ENCODE measurements at places on chromosomes 6 and 20.

- no peaks in the 10 kb centered on the region for H3K27me3 ChIP-seq
- no peaks in the 10 kb centered on the region for H3K36me3 ChIP-seq
- H3K27ac ChIP-seq: no peak overlapping the region
- DNase-seq: no peak
- no peak overlapping the region for H3K4me3 ChIP-seq
- no peaks in the 10 kb centered on the region for H3K4me1 ChIP-seq
These were observed 7.8 kb downstream of the SCGN start for GRCh38 chr6:25659633-25660368.

DNA sequence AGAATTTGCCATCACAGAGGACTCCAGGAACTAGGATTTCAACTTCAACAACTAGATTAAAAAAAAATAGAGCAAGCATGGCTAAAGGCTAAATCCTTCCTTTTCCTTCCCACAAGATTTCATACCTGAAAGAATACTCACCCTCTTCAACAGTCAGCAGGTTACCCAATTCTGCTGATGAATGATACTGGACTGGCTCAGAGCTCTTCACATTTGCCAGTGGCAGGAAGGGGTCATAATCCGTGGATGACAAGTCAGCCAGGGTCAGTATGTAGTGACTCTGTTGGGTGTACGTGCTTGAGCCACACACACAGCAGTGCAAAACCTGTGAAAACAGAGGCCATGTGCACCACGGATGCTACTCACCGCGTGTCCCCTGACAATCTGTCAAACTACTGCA is 152.9 kb downstream of the INSM1 start:
- peaks cover 9% of the 10 kb centered on the region for H3K27me3 ChIP-seq
- peaks cover 8% of the 10 kb centered on the region for H3K4me1 ChIP-seq
- H3K4me3 ChIP-seq: no peak overlapping the region

GRCh38 chr6:36685166-36685924 is 6.8 kb downstream of the CDKN1A start:
- no peak overlapping the region for H3K4me3 ChIP-seq
- no peak for DNase-seq
- H3K36me3 ChIP-seq: no peaks in the 10 kb centered on the region
- peaks cover 2% of the 10 kb centered on the region for H3K27me3 ChIP-seq
- H3K4me1 ChIP-seq: peaks cover 3% of the 10 kb centered on the region

GRCh38 chr20:22861231-22861980 is 173.7 kb upstream of the SSTR4 start:
- no peaks in the 10 kb centered on the region for H3K36me3 ChIP-seq
- H3K4me1 ChIP-seq: no peaks in the 10 kb centered on the region
- H3K27me3 ChIP-seq: peaks cover 3% of the 10 kb centered on the region
- H3K4me3 ChIP-seq: no peak overlapping the region
- H3K27ac ChIP-seq: no peak overlapping the region
- DNase-seq: no peak

DNA sequence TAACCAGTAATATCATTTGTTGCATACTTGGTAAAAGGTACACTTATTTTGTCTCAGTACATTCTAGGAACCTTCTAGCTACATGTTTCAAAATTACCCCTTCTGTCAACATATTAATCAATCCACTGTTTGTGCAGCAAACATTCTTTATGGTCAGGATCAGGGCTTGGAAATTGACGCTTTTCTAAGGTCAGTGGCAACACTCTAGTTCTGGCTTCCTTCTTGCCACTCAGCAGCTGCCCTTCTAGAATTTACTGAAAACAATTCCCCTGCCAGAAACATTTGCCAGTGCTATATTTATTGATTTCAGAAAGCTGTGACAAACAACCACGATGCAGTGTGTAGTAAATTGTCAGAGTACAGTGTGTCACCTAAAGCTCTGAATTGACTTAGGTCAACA is 84.7 kb upstream of the FBXL4 start:
- H3K4me3 ChIP-seq: no peak overlapping the region
- H3K4me1 ChIP-seq: peaks cover 23% of the 10 kb centered on the region
- no peak overlapping the region for H3K27ac ChIP-seq
- H3K27me3 ChIP-seq: no peaks in the 10 kb centered on the region
- H3K36me3 ChIP-seq: peaks cover under 1% of the 10 kb centered on the region

GRCh38 chr6:116175344-116175743 is 49.4 kb upstream of the COL10A1 start:
- no peaks in the 10 kb centered on the region for H3K4me1 ChIP-seq
- no peak overlapping the region for H3K27ac ChIP-seq
- no peak overlapping the region for H3K4me3 ChIP-seq
- H3K27me3 ChIP-seq: no peaks in the 10 kb centered on the region
- H3K36me3 ChIP-seq: peaks cover 9% of the 10 kb centered on the region

- H3K27ac ChIP-seq: no peak overlapping the region
- peaks cover 9% of the 10 kb centered on the region for H3K36me3 ChIP-seq
- H3K27me3 ChIP-seq: no peaks in the 10 kb centered on the region
- H3K4me3 ChIP-seq: no peak overlapping the region
- no peak for DNase-seq
These were observed 91.9 kb upstream of the HSF2 start for GRCh38 chr6:122307577-122307976.

DNA sequence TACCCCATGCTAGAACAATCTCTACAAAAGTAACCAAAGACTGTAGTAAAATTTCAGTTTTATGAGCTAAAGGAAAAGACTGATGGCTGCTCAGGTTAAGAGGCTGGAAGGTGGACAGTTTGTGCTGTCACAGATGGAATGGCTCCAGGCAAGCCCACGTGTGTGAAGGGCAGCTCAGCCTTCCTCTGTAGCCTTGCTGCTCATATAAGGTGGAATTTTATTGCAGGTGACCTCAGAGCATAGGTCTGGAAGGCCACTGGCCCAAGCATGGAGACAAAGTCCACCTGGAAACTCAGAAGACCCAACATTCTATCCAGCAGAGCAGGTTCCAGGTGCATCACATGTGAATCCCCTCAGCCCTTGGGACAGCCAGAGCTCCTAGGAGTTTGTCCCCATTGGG is 53.6 kb downstream of the KAT14 start:
- no peak overlapping the region for H3K4me3 ChIP-seq
- no peaks in the 10 kb centered on the region for H3K27me3 ChIP-seq
- H3K4me1 ChIP-seq: peaks cover 6% of the 10 kb centered on the region
- no peaks in the 10 kb centered on the region for H3K36me3 ChIP-seq
- DNase-seq: no peak

DNA sequence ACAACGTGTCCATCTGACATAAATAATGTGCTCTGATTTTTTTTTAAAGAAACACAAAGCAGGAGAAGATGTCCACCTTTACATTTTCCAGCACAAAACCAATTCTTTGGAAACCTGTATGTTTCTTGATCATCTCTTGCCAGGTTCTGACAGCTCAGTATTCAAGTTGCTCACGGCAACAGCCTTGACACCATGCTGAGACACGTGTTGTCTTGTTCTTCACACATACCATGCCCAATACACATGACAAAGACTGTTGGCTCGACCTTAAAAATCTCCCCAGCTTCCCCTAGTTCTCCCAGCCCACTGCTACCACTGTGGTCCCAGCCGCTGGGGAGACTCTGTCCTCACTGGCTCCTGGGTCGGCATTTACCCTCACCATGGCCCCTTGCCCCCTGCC is 518.9 kb downstream of the PREX1 start:
- H3K4me1 ChIP-seq: no peaks in the 10 kb centered on the region
- H3K27ac ChIP-seq: no peak overlapping the region
- H3K27me3 ChIP-seq: peaks cover 7% of the 10 kb centered on the region
- H3K36me3 ChIP-seq: no peaks in the 10 kb centered on the region
- DNase-seq: no peak

GRCh38 chr6:51926125-51926524 is 161.3 kb downstream of the PKHD1 start:
- H3K4me3 ChIP-seq: no peak overlapping the region
- H3K4me1 ChIP-seq: no peaks in the 10 kb centered on the region
- DNase-seq: no peak
- H3K36me3 ChIP-seq: no peaks in the 10 kb centered on the region

- peaks cover 2% of the 10 kb centered on the region for H3K27me3 ChIP-seq
- DNase-seq: peak; percentile 24
- peaks cover 31% of the 10 kb centered on the region for H3K4me1 ChIP-seq
These were observed 181.5 kb upstream of the TCF21 start for GRCh38 chr6:133707456-133707855.

- peaks cover 25% of the 10 kb centered on the region for H3K4me1 ChIP-seq
- peak overlapping the region; percentile 40 for H3K27ac ChIP-seq
- peak overlapping the region; percentile 52 for H3K4me3 ChIP-seq
- H3K36me3 ChIP-seq: peaks cover 4% of the 10 kb centered on the region
These were observed 26.9 kb downstream of the ANKEF1 start for GRCh38 chr20:10061641-10062040.

- no peak for DNase-seq
- no peak overlapping the region for H3K27ac ChIP-seq
- peaks cover 12% of the 10 kb centered on the region for H3K36me3 ChIP-seq
- no peak overlapping the region for H3K4me3 ChIP-seq
- no peaks in the 10 kb centered on the region for H3K27me3 ChIP-seq
These were observed 66.8 kb downstream of the LMBRD1 start for GRCh38 chr6:69729870-69730449.

DNA sequence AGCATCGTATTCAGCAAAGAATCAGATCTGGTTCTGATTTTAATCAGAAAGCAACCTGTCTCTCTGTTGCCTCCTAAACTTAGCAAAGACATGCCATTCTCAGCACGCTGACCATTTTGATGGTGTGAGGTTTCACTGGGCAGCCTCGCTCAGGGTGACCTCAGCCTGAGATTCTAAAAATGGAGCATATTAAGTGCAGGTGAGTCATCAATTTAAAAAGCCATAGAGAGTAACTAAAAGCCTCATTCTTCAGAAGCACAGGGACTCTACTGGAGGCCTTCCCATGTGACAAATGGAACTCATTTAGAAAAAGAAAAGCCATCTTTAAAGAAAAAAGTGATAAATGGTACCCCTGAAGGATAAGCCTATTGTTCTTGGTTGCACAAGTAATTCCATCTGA is 91.3 kb downstream of the FILIP1 start:
- no peak for DNase-seq
- no peaks in the 10 kb centered on the region for H3K36me3 ChIP-seq
- H3K4me1 ChIP-seq: no peaks in the 10 kb centered on the region
- H3K27ac ChIP-seq: no peak overlapping the region

DNA sequence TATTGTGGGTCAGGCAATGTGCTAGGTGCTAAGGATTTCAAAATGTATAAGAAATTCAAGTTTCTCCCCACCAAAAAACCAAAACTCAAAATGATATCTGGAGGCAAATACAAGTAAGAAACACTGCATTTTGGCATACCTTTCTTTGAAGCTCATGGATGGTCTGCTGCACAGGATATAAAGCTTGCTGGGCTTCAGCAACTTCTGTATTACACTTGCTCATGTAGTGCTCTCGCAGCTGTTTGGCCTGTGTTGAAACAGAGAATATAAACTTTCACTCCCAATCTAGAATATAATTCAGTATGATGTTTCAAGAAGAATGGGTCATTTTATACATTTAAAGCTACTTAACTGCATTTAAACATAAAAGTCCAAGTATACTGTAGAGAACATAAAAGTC is 39.6 kb downstream of the SHPRH start:
- DNase-seq: no peak
- H3K4me1 ChIP-seq: no peaks in the 10 kb centered on the region
- no peak overlapping the region for H3K27ac ChIP-seq
- no peaks in the 10 kb centered on the region for H3K27me3 ChIP-seq
- no peaks in the 10 kb centered on the region for H3K36me3 ChIP-seq

- H3K27me3 ChIP-seq: no peaks in the 10 kb centered on the region
- H3K27ac ChIP-seq: no peak overlapping the region
- no peak for DNase-seq
- H3K36me3 ChIP-seq: no peaks in the 10 kb centered on the region
- peaks cover 2% of the 10 kb centered on the region for H3K4me1 ChIP-seq
These were observed 7.8 kb downstream of the STX7 start for GRCh38 chr6:132505158-132505557.

DNA sequence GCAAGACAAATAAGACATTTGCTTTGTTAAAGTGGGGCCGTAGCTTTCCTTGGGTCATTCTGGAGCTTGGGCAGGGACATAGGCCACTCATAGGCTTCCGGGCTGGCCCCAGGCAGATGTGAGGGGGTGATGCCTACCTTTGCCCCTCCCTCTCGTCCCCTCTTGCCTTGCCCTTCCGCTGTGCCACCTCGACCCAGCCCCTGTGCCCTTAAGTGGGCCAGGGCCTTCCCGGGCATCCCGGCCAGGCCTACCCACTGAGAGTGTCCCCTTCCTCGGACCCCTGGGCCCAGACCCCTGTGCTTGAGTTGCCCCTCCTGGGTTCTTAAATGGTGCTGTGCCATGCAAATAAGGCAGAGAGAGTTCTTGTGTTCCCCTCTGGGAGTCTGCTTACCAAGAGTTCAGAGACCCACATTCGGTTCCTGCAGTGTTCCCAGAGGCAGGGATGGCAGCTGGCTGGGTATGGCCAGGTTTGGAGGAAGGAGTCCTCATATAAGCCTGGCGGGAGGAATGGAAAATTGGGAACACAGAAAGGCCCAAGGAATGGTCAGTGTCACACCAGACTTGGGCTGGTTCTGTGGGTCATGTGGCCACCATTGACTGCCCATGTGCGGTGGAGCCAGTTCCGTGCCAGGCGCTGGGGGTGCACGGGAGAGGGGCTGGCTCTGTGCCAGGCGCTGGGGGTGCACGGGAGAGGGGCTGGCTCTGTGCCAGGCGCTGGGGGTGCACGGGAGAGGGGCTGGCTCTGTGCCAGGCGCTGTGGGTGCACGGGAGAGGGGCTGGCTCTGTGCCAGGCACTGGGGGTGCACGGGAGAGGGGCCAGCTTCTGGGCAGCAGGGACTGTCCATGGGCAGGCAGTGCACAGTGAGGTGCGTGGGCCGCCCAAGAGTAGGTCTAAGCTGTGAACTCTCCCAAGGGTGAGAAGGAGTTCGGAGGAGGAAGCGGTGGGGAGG is 173.5 kb upstream of the SNX9 start:
- no peak for DNase-seq
- no peak overlapping the region for H3K4me3 ChIP-seq
- peaks cover 2% of the 10 kb centered on the region for H3K27me3 ChIP-seq

- H3K4me3 ChIP-seq: no peak overlapping the region
- H3K27ac ChIP-seq: peak overlapping the region; percentile 20
- peaks cover 35% of the 10 kb centered on the region for H3K4me1 ChIP-seq
- H3K36me3 ChIP-seq: no peaks in the 10 kb centered on the region
These were observed 54.4 kb upstream of the CEP85L start for GRCh38 chr6:118705544-118706491.

- H3K36me3 ChIP-seq: no peaks in the 10 kb centered on the region
- peaks cover 6% of the 10 kb centered on the region for H3K4me1 ChIP-seq
- no peak overlapping the region for H3K4me3 ChIP-seq
- no peak for DNase-seq
These were observed 559.4 kb upstream of the AGPAT4 start for GRCh38 chr6:161833099-161833860.

GRCh38 chr6:43773050-43773979 is 3.3 kb downstream of the VEGFA start:
- peaks cover 19% of the 10 kb centered on the region for H3K27me3 ChIP-seq
- H3K36me3 ChIP-seq: no peaks in the 10 kb centered on the region
- H3K4me3 ChIP-seq: peak overlapping the region; percentile 88
- DNase-seq: no peak

- peaks cover 4% of the 10 kb centered on the region for H3K27me3 ChIP-seq
- peaks cover 19% of the 10 kb centered on the region for H3K4me1 ChIP-seq
- peak overlapping the region; percentile 67 for H3K4me3 ChIP-seq
- peaks cover under 1% of the 10 kb centered on the region for H3K36me3 ChIP-seq
- no peak for DNase-seq
These were observed 14.0 kb upstream of the MRGBP start for GRCh38 chr20:62782149-62782892.
